ENCODE measurements at places on chromosomes 4 and X.

- no peak for DNase-seq
Measured at GRCh38 chrX:23557070-23557469, 110.2 kb upstream of the PRDX4 start.

- no peak for DNase-seq
Measured at GRCh38 chr4:173991814-173992213, 291.7 kb downstream of the FBXO8 start.

- DNase-seq, result no peak
Measured at GRCh38 chrX:111850975-111851374, 25.0 kb upstream of the TRPC5OS start.

DNA sequence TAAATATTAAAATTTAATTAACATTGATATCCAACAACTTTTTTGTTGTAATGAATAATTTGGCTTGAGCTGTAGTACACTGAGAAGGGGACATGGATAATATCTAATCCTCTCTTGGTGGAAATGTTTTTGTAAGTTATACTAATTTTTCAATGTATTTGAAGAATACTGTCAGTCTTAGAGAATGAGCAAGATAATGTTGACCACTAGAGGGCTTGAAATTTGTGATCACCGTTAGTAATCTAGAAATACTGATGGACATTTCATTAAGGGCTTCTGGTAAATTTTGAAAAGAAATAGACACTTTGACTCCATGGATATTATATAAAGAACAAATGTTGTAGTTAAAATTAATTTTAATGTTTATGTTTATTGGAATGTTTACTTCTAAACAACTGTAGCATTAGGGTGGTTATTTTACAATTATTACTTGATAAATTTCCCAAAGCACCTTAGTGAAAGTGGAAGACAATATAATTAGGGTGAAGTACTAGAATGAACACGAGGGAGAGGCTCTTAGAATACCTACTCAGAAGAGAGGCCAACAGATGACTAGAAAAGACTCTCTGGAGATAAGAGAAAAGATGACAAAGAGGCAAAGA, 20.0 kb upstream of the CAMK2D start:
- DNase-seq, result no peak

DNA sequence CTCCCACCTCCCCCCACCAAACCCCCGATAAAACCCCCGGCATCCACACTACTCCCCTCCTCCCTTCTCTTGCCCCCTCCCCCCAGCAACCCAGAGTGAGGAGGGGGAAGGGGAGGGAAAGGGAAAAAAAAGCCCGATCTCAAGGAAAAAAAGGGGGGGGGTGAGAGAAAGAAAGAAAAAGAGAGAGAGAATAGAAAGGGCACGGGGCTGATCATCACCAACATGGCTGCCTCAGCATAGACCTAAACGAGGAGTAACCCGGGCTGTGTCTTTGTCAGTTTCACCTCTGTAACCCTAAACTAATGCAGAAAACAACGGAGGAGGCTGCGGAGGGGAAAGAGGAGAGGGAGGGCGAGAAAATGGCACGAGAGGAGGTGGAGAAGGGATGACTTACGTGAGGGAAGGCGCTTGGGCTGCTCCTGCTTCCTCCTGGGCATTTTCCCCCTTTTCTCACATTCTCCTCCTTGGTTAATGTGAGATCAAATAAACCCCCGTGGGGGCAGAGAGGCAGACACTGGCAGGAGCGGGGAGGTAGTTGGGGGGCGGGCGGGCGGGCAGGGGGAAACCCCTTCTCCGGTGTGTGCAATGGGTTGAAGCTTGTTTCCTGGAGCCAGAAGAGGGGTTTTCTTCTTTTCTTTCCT, 532 bp downstream of the ZNF827 start:
- DNase-seq, result peak; percentile 13

- DNase-seq, result no peak
Measured at GRCh38 chrX:39877905-39878304, 219.9 kb downstream of the BCOR start.

DNA sequence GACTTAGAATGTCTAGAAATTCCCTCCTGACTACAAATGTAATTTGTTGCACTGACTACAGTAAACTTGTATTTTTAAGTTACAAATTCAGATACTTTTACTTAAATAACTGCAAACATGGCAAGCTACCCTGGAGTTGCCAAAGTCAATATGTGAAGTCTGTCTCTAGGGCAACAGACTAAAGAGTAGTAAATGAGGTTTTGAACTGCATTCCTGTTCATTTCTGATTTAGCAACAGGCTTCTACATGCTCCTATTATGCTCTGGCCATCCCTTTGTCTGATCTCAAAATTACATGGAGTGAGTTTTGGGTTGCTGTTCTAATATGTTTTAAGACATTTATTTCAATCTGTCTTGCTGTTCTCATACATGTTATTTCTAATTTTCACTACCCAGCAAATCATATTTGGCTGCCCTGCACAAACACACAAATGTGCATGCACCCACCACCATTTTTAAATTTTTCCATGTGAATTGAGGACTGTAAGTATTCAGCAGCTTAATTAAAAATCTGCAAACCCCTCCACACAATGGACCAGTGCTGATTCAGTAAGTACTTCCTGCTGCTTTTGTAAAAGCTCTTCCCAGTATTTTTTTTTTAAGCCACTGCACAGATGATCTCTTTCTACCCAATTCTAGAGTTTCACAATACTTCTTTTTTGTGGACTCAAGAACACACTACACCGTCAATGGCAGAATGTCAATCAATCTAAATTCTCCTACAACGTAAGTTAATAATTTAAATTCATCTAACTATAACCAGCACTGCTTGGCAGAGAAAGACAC, 26.7 kb downstream of the SH3RF1 start:
- no peak for DNase-seq

DNA sequence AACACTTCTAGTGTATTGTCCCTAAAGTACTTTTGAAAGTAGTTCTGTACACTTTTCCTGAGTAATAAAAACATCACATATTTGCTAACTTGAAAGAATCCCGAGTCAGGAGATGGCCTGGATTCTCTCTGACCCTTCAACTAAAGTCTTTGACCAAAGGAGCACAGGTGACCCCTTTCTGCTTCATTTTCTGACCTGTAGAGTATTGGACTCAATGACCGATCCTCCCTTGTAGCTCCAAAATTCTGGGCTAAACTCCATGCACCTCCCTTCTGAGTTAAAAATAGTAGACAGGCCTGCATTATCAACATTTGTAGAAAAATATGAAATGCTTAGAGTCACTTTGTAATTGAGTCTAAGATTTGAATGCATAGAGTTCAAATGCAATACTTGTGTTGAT, 4.0 kb upstream of the TAPT1 start:
- no peak for DNase-seq

DNA sequence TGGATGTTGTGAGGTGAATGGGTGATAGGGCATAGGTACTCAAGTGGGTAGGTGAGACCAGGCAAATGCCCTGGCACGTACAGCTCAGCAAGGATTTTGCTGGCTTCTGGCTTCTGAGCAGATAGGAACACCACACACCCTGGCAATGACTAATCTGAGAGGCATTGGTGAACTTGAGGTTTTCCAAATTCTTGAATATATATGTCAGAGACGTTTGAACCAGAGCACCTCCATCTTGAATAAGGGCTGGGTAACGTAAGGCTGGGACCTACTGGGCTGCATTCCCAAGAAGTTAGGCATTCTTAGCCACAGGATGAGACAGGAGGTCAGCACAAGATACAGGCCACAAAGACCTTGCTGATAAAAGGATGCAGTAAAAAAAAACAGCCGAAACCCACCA, 204.5 kb downstream of the NLGN4X start:
- DNase-seq, result no peak

GRCh38 chrX:113741744-113742143, 842.1 kb upstream of the HTR2C start:
- DNase-seq, result no peak

DNA sequence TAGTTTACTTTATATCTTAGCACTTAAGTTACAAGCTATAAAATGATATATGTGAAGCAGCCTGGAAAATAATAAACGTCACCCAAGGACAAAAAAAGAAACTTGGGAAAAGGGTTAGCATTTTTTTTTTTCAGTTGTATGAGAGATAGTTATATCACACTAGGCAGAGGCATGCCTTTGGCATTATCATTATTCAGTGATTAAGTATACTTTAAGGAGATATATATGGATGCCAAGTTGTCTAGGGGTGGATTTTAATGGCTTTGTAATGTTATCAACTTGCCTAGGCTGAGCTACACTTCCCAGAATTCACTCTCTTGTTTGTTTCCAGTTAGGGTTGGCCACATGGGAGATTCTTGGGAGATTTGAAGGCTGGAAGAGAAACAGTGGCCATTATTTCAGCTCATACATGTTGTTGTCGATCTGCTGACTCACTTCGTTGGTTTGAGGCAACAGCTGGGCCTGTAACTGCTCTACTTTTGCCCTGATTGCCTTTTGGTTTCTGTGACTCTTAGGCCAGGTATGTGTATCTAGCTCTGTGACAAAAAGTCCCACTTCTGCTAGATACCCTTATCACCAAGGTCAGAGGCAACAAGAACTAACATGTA, 11.5 kb upstream of the SRPX start:
- DNase-seq, result no peak

GRCh38 chr4:145812919-145813318, 125.7 kb downstream of the ZNF827 start:
- no peak for DNase-seq

DNA sequence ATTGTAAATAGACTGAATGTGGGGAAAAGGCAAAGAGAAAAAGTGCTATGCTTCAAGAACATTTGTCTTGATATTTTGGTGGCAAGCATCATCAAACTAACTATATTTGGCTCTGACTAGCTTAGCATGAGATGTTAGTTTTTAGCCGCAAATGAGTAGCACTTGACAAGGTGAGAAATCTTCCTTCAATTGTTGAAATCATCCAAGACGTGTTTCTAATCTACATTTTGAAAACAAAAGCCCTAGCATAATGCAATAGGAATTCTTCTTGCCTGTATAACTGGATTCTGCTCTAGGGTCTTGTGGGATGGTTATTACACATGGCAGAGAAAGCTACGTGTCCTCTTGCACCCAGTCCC, 92.5 kb downstream of the SORBS2 start:
- no peak for DNase-seq

DNA sequence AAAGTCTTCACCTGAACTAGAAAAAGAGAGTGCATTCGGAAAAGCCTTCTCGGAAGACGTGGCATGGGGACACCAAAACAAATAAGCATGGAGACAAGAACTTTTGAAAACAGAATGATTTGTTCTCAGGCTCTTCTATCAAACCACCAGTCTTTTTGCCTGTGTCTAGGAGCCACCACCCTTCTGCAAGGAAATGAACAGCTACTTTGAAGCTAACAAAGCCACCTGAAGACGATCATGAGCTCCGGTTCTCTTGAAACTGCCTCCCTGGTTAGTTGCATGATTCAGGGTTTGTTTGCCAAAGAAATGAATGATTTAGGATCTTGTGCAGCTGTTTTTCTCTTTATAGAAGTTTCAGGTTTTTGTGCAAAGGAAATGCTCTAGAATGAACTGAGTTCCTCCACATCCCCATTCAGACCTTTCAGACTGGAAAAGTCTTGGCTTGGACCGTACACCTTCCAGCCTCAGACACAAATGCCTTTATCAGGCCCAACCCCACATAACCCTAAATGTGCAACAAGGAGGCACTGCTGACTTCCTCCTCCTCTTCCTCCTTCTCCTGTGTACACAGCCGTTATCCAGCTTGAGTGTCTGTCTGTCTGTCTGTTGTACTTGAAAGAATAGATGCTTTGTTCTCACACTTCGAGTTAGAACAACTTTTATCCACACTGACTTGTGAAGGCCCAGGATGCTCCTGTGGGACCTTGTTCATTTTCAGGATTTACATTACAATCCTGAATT, 334.8 kb upstream of the KLF3 start:
- DNase-seq, result no peak

- DNase-seq, result no peak
Measured at GRCh38 chr4:150211016-150211415, 132.8 kb downstream of the DCLK2 start.

DNA sequence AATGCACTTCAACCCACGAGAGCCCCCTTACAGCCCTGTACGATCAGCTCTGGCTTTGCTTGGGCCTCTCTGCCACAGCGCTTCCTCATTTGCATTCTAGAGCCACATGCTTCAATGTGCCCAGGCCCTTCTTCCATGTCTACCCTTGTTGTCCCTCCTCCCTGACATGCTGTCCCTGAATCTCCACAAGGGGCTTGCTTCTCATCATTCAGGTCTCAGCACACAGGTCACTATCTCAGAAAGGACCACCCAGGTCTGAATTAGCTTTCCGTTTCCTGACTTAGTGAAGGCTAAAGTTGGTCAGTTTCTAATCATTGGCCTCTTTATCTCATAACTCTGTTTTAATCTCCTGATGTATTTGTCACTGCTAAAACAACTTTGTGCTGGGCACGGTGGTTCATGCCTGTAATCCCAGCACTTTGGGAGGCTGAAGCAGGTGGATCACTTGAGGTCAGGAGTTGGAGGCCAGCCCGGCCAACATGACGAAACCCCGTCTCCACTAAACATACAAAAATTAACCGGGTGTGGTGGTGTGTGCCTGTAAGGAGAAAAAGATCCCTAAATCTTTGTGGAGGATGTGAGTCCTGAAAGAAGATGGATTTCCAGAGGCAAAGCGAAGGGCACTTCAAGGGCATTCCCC, 17.9 kb upstream of the SLC34A2 start:
- no peak for DNase-seq

DNA sequence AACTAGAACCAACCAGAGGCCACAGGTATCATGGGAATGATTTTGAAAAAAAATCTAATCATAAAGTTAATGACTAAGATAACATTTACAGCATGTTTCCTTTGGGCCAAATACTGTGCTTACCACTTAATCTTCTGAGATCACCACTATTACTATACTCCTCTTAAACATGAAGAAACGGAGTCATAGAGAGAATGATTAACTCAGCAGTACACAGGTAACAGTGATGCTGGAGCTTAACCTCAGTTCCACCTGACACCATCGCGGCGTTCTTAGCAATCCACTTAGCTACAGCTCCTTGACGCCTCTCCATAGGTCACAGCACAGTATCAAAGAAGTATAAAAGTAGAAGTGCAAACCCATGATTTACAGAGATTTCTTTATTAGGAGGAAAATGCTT, 592.6 kb upstream of the SLIT2 start:
- DNase-seq, result no peak

DNA sequence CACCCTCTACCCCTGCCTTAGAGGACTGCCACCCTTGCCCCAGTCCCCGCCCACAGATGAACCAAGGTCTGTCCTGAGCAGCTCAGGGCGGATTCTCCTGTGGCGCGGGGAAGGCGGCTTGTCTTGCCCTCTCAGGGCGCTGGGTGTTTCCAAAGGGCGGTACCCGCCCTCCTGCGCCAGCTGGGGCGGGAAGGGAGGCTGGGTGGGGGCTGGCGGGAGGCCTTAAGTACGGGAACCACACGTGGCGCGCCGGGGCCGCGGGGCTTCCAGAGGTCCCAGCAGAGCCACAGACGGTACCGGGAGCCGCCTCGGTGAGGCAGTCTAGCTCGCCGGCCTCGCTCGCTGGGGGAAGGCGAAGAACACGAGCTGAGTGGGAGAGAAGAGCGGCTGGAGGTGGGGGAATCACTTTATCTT, 361.1 kb downstream of the MID1IP1 start:
- DNase-seq, result no peak

- DNase-seq, result no peak
Measured at GRCh38 chr4:118058955-118059354, 24.7 kb downstream of the NDST3 start.
